ENCODE measurements at places on chromosomes 16 and 17.

DNA sequence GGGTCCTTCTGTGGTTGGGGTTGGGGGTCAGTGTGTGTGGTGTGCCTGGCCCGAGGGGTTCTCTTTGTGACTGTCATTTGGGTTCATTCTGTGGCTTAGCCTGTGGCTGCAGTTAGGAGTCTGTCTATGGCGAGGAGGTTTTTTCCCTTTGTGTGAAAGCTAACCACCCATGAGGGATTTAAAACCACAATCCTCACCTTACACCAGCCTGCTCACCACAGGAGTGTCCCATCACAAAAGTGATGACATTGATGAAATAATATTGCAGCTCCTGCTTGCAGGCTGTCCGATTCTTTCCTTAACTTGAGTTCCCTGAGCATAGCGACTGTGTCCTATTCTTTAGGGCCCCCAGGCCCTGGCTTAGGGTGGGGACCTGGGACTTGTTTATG lies 113.6 kb downstream of the RAP1GAP2 start:
- DNase-seq, result no peak

- DNase-seq, result no peak
These were observed 2.9 kb upstream of the GSDMB start for GRCh38 chr17:39921323-39921722.

DNA sequence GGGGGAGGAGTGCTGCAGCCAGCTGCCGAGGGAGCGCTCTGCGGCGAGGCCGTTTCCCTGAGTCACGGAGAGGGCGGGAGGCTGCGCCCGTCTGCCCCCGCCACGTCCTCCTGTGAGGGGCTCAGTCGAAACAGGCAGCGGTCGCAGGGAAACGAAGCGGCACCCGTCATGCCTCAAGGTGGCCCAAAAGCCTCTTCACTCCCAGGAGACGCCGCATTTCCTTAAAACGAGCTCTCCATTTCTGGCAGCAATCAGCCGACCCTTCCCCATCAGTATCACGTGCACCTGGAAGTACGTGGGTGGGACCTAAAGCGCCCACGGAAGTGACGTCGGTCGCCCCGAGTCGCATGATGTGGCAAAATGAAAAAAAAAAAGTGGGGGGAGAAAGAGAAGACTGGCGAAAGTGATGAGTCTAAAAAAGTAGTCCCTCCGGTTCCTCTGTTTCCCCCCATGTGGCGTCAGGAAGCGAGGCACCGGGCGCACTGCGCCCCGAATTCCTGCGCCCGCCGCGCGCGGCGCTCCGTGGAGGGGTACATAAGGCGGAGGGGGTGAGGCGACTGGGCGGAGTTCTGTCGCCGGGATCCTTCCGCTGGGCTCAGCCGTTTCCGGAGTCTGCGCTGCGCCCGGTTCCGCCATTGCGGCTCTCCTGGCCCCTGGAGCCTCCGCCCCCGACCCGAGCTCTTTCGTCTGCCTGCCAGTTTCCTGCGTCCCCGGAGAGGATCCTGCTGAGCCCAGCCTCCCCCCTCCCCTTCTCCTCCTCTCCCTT lies at the start of gene CLTC:
Gene CLTC (plus strand): TSS at position 598 of the 766 bp plus-strand sequence. CDS start 237 bp downstream, outside the sequence.
- peak; percentile 99 for DNase-seq

DNA sequence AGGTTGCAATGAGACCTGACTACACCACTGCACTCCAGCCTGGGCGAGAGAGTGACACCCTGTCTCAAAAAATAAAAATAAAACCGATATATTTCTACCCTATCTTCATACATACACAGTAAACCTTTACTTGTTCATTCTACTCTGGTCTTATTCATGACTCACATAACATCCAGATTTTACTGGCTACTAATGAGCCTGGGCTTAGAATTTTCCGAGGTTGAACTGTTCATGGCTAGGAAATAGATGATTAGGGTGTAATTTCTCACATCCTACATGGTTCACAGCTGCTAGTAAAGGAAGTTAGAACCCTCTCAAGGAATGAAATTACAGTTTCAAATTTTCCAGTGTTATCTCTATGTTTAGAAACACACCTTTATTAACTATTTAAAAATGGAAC lies 14.7 kb downstream of the GSPT1 start:
- DNase-seq, result no peak

GRCh38 chr16:28003923-28004322 lies 59.6 kb downstream of the GSG1L start:
- no peak for DNase-seq

DNA sequence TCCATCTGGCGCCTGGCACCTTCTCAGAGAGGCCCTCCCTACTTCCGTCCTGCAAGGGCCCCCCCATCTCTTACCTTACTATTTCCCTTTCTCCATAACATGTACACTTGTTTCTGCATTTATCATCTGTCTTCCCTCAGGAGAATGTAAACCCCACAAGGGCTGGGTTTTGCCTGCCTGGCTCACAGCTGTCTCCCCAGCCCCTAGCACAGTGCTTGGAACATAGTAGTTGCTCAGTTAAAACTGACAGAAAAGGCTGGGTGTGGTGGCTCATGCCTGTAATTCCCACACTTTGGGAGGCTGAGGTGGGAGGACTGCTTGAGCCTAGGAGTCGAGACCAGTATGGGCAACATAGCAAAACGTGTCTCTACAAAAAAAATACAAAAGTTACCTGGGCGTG lies 5.7 kb upstream of the SNN start:
- no peak for DNase-seq

DNA sequence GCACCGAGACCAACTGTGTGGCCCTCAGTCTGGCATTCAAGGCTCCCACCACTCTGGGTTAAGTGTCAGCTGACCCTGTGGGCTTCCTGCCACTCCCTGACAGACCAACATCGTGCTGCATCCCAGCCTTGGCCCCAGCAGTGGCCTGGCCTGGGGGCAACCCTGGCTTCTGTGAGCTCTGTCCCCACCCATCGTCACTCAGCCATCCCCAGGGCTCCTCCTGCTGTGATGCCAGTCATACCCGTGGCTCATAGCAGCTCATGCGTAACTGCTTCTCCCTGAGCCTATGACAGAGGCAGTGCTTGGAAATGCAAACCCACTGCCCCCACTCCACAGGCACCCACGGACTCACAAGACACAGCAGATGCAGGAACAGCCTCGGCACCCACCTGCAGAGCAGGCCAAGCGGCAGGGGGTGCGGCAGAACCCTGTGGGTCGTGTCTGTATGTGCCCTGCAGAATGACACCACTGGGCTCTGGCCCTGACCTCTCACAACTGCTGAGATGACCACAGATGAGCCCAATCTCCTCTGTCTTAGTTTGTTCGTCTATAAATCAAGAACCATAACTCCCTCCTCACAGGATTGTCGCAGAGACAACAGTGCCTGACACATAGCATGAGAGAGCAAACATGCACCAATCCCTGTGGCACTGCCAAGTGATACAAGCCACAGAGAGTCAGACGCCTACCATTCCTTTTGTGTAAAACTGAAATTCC lies 26.6 kb downstream of the PIEZO1 start:
- no peak for DNase-seq

GRCh38 chr16:12436201-12436657 lies 367.5 kb downstream of the CPPED1 start:
- no peak for DNase-seq

DNA sequence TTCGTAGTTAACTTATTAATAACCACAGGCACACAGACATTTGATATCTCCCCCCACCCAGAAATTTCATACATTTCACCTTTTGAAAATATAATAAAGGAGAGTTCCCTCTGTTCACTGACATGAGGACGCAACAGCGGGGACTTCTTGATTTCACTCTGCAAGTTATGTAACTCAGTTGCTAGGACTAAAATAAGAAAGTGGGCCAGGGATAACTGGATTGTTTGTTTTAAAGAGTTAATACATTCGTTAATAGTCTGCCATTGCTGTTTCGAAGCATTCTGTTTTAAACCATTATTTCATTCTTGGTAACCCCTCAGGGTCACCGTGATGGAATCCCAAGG lies 1.2 kb downstream of the RHOT1 start:
- no peak for DNase-seq

- DNase-seq, result no peak
These were observed 4.2 kb downstream of the BCAR1 start for GRCh38 chr16:75247249-75247648.

DNA sequence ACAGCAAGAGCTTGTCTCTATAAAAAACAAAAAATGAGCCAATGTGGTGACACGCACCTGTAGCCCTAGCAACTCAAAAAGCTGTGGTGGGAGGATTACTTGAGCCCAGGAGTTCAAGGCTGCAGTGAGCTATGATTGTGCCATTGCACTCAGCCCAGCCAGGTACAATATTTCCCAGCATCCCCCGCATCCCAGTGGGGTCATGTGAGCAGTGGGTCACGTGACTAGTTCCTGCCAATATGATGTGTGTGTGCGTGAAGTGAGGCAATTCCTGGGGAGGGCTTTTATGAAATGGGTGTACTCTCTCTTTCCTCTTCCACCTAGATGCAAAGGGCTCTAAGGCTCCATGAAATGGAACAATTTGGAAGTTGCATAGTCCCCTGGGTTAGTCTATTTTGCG lies 81.3 kb downstream of the GSG1L start:
- no peak for DNase-seq

DNA sequence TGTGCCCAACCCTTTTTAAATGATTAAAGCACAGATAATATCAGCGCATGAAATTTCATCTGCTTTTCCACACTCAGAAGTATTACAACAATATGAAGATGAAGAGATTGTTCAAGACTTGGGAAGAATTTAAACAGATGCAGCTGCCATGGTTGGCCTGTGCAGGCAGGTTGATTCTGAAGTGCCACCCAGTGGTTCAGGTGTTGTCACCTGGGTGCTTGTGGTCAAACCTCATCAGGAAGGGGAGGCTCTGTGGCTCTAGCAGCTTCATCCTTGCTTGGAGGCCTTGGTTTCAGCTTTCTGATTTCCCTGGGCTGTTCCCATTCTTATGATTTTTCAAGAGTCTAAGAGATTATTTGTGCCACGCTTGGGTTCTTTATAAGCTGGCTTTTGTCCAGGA lies 22.2 kb upstream of the CLEC18C start:
- DNase-seq, result no peak

GRCh38 chr16:78639775-78640174 lies 540.3 kb downstream of the WWOX start:
- no peak for DNase-seq

DNA sequence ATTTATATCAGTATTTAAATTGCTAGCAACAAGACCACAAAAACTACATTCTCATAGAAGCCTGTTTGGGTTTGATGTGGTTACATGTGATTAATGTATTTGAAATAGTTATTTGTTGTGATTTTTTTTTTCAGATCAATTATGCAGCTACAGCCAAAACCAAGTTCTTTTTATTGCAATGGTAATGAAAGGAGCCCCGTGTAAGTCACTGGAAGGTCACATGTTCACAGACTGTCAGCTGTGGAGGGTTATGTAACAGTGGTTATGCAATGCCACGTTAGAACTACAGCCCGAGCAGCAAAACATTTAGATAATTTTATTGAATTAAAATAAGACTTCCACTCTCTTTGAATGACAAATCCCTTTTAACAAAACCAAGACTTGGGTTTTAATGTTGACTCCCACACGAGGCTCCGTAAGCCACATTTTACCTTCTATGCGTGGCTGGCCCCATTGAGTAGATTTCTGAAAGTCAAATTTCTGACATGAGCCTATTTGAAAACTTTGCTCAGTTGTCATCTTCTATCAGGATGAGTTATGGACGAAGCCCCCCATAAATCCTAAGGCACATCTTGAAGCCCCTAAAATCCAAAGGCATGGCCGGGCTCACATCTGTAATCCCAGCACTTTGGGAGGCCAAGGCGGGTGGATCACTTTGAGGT lies 41.8 kb upstream of the SEC14L1 start:
- DNase-seq, result peak; percentile 50

GRCh38 chr16:87584271-87584670 lies 18.0 kb upstream of the JPH3 start:
- DNase-seq, result peak; percentile 22

GRCh38 chr16:4797805-4798252 lies 2.7 kb downstream of the SMIM22 start:
- no peak for DNase-seq

DNA sequence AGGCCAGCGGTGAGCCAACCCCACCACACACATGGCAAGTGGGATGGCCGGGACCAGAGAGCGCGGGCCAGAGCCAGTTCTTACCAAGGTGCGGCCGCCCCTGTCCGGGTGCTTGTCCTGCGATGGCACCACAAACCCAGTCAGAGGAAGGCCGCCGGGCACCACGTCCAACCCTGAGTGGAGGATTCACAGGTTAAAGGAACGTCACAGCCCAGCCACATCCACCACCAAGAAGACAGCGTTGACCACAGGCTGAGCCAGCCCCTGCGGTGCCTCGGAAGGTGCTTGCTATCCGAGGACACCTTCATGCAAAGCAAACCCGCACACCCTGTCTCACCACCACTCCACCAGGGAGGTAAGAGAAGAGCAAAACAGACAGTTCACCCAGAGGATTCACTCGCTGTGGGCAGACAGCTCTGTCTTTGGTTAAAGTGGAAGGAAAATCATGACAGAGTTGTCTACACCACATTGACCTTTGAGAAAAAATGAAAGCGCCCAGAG lies 15.8 kb downstream of the SLX4 start:
- DNase-seq, result no peak

- DNase-seq, result no peak
These were observed 117.8 kb downstream of the SOCS1 start for GRCh38 chr16:11138022-11138768.

DNA sequence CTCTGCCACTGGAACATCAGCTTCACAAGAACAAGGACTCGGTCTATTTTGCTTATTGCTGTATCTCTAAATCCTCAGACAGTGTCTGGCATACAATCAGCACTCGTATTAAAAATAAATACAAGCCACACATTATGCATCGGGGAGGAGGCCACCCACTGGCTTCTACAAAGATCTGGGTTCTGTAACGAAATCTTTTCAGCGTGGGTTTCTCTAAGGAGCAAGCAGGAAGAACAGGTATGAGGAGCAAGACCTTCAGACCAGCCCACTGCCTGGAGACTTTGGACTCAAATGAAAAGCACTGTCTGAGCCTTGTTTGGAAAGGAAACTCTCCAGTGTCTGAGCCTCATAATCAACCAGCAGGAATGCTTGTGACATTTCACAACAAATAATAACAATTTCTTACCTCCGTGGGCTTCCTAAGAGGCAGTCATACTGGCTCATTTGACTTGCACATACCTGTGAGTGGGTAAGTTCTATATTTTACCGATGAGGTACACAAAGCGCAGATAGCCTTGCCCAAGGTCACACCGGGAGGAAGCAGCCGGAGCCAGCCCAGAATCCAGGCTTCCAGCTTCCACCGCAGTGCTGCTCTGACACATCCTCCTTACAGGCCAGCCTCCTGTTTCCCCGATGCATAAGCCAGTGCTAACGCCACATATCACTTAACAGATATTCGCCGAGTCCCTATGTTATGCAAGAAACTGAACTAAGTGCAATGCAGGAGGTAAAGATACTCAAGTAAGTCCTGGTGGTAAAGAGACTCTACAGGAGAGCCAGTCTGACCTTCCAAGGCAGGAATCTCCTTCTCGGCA lies 118.6 kb upstream of the TNRC6C start:
- peak; percentile 42 for DNase-seq

Measured in astrocyte of the spinal cord (primary cell).